ENCODE measurements at places on chromosomes 1 and 21.
A peak's percentile ranks its signal among the peaks of the same experiment; 100 is the strongest.

DNA sequence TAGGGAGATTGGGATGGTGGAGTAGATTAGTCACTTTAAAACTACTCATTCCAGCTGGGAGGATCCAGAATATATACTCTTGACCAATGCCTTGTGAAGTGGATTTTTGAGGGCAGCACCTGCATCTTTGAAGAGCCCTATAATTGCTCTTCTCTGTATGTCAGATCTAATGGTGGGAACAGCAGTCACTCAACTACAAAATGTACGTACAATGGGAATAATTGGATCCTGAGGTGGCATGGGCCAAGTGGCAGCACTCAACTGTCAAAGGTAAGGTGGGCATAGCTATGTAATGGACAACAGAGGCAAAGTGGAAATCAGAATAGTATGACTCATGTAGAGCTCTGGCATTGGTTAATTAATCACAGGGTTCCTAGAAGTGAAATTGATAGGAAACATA, 51.6 kb upstream of the KIAA0040 start:
- DNase-seq = no peak

GRCh38 chr1:85568660-85569059, 11.9 kb upstream of the CCN1 start:
- no peak for DNase-seq

DNA sequence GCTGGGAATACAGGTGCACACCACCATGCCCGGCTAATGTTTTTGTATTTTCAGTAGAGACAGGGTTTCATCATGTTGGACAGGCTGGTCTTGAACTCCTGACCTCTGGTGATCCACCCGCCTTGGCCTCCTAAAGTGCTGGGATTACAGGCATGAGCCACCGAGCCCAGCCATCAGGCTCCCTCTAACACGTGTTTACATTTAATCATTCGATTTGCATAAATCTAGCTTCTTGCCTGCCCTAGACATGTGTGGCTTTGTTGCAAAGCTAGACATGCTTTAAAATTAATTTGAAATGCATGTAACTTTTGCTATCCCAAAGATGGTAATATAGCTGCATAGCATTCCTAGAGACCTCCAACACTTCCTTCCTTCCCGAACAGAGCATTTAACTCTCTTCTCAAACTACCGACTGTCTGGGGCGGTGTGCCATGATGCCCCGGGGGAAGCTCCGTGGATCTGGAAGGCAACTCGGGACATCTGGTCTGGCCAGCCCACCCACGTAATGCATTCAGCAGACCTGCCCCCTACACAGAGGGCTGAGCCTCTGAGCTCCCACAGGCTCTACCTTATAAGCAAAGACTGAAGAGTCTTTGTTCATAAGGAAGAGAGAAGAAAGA, 34.6 kb upstream of the NID1 start:
- peak; percentile 39 for DNase-seq

GRCh38 chr1:11790880-11791715, 14.7 kb downstream of the MTHFR start:
- DNase-seq = peak; percentile 91

DNA sequence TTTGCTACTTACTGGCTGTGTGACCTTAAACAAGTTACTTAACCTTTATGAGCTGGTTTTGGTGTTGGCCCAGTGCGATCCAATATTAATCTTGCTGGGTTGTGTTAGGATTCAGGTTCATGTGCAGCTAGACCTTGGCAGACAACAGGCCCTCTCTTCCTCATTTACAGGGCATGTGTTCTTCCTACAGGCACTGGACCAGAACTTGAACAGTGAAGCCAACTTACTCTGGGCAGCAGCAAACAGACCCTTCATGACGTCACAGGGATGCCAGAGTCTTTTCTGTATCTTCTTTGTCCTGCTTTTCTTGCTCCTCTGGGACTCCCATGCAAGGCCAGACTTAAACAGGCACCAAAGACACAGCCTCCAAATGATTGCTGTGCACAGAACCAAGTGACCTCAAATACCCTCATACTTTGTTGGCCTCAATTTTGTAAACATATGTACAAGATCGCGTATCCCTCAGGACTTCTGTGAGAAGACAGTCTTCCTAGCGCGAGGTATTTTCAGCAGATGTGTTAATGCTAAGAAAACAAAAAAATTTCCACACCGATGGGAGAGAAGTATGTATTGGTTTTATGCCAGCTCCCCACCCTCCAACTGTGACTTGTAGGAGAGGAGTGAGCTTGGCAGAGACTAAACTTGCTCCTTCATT, 73.7 kb downstream of the URB2 start:
- no peak for DNase-seq

DNA sequence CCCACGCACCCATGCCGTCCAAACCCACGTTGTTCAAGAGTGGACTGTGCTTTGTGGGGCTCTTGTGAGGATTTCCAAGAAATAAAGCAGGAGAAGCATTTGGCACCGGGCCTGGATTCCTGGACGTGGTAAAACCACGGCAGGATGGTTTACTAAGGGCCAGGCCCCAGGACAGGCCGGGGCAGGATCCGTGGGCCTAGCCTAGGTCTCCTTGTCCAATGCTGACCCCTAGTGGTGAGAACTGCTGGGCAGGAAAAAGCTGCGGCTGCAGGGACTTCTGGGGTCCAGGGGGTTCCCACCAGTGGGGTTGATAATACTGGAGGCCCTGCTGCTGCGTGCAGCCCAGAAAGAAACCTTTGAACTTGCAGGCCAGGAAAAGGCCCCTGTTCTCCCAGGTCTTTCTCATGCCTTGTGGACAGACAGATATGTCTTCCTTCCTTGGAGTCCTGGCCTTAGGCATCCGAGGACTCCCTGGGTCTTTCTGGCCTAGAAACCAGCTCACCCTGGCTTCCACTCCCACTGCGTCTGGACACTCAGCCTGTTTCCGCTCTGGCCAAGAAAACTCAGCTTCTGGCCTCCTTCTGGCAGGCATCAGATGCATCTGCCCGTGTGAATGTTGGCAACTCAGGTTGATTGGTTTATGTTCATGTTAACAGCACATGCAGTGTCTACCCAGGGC, 106.9 kb upstream of the TMEM51 start:
- DNase-seq = peak; percentile 96

DNA sequence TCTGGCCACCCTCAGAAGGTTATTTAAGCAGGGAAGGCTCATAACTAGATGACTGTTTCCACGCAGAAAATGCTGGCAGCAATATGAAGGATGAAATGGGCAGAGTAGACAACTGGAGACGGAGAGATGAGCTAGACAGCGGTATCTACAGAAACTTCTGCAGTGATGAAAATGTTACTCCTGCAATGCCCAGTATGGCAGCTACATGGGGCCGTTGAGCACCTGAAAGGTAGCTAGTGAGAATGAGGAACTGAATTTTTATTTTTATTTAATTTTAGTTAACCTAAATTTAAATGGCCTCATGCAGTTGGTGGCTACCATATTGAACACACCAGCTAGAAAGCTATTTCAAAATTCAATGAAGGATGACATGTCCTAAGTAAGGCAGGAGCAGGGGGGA, 27.3 kb downstream of the SIPA1L2 start:
- DNase-seq = no peak

DNA sequence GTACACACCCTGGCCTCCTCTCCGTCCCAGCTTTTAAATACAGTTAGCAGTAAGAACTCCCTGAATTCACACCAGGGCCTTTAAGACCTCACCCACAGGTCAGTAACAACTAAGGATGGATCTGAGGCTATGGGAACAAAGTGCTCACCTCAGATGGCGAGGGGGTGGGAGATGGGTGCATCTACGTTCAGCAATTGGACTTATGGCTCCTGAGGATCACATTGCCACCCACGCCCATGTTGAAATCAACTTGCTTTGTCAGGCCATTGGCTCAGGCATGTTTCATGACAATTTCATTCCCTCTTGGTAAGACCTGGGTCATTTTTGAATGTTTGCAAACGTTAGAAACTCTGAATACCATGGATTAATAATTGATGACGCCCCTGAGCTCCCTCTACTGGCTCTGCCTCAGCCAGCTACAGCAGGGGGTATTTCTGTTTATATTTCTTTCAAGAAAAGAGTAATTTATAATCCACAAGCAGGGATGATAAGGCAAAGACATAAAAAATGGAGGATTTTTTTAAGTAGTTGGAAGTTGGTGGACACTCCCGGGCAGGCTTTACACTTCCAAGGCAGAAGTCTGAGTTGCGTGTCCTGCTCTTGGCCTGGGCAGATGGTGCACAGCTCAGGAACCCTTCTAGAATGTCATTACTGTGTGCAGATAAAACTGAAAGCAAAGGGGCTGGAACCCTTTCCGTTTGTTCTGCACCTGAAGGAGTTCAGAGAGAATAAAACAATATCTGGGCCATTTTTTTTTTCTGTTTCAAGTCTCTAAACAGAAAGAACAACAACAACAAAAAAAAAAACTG, 13.7 kb upstream of the LBR start:
- DNase-seq = no peak

GRCh38 chr1:201126832-201127754, at the start of gene ASCL5:
ASCL5 (minus strand) TSS chr1:201127184; CDS start chr1:201115372, 11,812 bp downstream.
- DNase-seq = no peak

- no peak for DNase-seq
Measured at GRCh38 chr1:65422241-65423203, 2.1 kb downstream of the LEPR start.

DNA sequence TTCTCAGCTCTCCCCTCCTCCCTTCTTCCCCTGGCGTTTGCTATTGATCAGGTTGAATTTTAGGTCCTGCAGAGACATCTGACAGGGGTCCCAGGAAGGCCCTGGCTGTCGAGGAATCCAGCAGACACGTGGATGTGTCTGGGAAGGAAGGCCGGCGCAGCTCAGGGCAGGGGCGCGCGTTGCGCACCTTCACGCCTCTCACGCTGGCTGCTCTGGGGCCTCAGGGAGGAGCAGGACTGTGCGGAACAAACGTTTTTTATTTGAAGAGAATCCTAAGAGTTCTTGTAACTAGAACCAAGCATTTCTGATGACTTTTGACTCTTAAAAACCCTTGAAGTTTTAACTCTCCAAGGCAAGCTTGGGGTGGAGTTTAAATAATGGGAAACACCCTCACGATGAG, 54.2 kb downstream of the SLC37A1 start:
- DNase-seq = no peak

DNA sequence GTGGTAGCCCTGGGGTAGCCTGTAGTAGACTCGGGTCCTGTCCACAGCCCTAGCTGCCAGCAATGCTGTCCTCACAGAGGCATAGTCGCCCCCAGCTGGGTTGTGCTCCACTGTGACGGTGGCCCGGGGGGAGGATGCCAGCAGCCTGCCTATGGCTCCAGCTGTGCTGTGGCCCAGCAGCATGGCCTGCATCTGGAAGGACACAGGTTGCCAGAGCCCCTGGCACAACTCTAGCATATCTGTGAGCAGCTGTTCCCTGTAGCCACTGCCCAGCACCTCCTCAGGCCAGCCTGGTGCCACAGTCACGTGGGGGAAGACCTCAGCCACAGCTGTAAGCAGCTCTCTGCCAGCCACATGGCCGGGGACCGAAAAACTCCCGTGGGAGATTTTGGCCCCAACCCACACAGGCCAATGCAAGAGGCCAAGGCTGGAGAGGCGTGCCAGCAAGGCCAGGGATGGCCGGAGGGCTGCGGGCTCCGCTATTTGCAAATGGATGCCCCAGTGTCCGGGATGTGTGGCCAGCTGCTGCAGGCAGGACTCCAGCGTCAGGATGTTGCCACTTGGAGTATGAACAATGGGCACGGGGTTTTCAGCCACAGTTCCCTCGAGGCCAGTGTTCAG, 13.9 kb downstream of the FAM151A start:
- DNase-seq = no peak

GRCh38 chr1:164613176-164613575, 54.2 kb downstream of the PBX1 start:
- peak; percentile 20 for DNase-seq

- no peak for DNase-seq
Measured at GRCh38 chr1:220003610-220004299, 42.5 kb downstream of the EPRS1 start.

- DNase-seq = peak; percentile 53
Measured at GRCh38 chr1:178344513-178345091, 152.2 kb downstream of the CLEC20A start.

DNA sequence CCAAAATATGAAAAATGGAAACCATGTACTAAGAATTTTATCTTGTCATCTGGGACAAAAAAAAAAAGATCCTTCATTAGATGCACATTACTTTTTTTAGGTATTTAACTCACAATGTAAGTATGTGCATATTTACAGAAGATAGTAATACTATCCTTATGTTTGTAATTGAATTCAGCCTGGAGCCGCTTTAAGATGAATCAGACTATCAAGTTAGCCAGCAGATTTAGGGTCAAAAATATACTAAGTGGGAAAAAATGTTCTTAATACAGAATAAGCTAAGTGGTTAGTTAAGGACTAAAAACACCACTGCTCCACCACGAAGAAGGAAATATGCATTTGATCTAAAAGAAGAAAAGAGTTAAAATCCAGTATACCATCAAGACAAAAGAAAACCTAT, 49.1 kb downstream of the DSCAM start:
- DNase-seq = no peak

GRCh38 chr1:3462356-3463012, 8.0 kb downstream of the ARHGEF16 start:
- DNase-seq = no peak

DNA sequence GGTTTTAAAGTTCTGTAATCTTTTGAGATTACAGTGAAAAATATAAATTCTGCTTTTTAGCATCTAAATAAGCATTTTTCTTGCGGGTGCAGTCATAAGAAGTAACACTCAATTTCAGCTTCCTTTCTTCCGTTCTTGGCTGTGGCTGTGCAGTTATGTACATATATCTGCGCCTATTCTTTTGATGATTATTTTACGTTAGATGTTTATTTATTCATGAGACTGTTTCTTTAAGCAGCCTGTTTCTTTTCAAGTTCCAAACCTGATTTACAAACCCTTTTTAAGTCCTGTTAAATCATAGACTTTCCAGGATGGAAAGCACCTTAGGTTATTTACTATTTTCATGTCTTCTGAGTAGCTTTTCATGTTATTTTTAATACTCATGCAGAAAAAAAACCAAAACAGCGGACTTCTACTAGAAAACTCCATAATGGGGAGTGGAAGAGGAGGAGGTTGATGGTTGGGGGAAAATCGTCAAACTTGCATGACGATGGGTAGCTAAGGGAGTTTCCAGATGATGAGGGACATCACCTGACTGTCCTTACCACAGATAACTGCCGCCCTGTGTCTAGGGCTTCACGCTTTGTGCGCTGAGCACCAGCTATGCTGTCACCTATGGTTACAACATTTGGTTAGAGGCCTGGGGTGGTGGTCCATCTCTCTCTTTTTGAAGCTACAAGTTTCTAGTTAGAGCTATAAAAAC, 2.6 kb downstream of the PRDM2 start:
- no peak for DNase-seq

GRCh38 chr1:65243491-65243890, 65.9 kb upstream of the DNAJC6 start:
- DNase-seq = no peak

- DNase-seq = no peak
Measured at GRCh38 chr1:7719468-7720094, 51.5 kb upstream of the VAMP3 start.

All from GM03348 (cell line).